ENCODE measurements at places on chromosomes 6 and 20.

DNA sequence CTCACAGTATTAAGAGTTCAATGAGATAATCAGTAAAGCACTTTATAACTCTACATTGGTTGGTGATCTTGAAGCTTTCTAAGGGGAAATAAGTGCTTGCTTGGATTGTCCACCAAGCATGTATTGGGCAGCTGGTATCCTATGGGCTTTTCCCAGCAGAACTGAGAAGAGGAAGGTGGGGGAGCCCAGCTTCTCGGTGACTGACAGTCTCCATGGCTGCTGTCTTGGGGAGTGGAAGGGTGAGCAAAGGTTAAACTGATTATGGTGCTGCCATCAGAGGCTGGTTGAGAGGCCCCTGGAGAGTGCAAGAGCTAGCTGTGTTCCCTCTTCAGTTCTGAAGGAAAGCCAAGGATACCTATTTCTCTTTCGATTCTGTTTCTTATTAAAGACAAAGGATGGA, 35.5 kb upstream of the ADTRP start:
- H3K27me3 ChIP-seq, result peaks cover 5% of the 10 kb centered on the region
- H3K4me1 ChIP-seq, result no peaks in the 10 kb centered on the region
- H3K27ac ChIP-seq, result no peak overlapping the region
- no peak for DNase-seq
- H3K4me3 ChIP-seq, result no peak overlapping the region
- H3K36me3 ChIP-seq, result no peaks in the 10 kb centered on the region

GRCh38 chr6:157982563-157983405, 1.1 kb downstream of the SYNJ2 start:
- DNase-seq, result no peak
- peaks cover 48% of the 10 kb centered on the region for H3K4me1 ChIP-seq
- peak overlapping the region; percentile 85 for H3K27ac ChIP-seq
- peak overlapping the region; percentile 89 for H3K4me3 ChIP-seq
- peaks cover 4% of the 10 kb centered on the region for H3K36me3 ChIP-seq
- H3K27me3 ChIP-seq, result peaks cover 14% of the 10 kb centered on the region

GRCh38 chr6:166747644-166748595, 120.9 kb upstream of the RPS6KA2 start:
- peaks cover 12% of the 10 kb centered on the region for H3K27me3 ChIP-seq
- H3K27ac ChIP-seq, result no peak overlapping the region
- peaks cover 8% of the 10 kb centered on the region for H3K4me1 ChIP-seq
- no peaks in the 10 kb centered on the region for H3K36me3 ChIP-seq
- no peak overlapping the region for H3K4me3 ChIP-seq
- DNase-seq, result peak; percentile 40

GRCh38 chr6:40822619-40823018, 216.4 kb downstream of the UNC5CL start:
- H3K36me3 ChIP-seq, result no peaks in the 10 kb centered on the region
- no peak overlapping the region for H3K27ac ChIP-seq
- no peaks in the 10 kb centered on the region for H3K4me1 ChIP-seq
- peaks cover 33% of the 10 kb centered on the region for H3K27me3 ChIP-seq

DNA sequence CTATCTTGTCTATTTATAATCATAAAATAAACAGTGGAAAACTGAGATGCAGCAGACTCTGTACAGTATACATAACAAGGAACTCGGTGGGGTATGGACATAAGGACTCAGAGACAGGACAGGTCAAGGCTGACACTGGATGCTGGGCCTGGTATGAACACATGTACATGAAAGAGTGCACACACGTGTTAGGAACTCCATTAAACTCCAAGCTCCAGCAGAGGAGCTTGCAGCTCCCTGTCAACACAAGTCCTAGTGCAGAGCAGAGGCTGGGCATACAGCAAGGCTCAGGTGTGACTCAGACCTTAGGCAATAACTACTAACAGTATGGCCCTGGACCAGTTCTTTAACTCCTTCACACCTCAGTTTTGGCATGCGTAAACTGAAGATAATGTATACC, 17.1 kb downstream of the NAPB start:
- H3K27me3 ChIP-seq, result no peaks in the 10 kb centered on the region
- H3K4me1 ChIP-seq, result peaks cover 67% of the 10 kb centered on the region
- no peak overlapping the region for H3K4me3 ChIP-seq
- DNase-seq, result no peak

DNA sequence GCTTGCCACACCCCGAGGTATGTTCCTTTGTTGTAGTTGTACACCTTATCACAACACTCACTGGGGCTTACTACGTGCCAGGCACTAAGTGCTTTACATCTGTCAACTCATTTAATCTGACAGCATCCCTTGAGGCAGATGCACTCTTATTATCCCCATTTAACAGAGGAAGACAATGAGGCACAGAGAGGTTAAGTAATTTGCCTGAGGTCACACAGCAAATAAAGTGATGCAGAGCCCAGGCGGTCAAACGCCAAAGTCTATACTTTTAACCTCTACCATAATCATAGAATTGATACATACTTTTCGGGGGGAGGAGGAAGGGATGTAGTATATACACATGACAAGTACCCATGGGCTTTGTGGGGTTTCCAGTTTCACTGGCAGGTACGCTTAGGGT, 37.7 kb downstream of the MDFI start:
- H3K27ac ChIP-seq, result no peak overlapping the region
- no peak overlapping the region for H3K4me3 ChIP-seq
- DNase-seq, result no peak

DNA sequence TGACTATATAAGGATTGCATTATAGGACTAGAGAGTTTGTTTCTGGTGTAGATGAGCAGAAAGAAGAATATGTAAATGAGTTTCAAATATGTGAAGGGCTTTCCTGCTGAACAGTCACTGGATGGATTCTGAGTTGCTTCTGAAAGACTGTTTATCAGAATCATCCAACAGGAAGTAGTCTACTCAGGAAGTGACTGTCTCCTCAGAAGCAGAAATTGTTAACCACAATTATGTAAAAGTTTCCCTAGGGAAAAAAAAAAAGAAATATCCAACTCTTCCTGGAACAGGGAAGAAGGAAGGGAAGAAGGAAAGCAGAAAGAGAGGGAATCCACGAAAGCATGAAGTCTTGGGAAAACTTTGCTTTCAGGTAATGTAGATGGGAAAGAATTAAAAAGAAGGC, 138.9 kb downstream of the TENT5A start:
- H3K36me3 ChIP-seq, result no peaks in the 10 kb centered on the region
- H3K27me3 ChIP-seq, result no peaks in the 10 kb centered on the region
- no peak for DNase-seq

- H3K27ac ChIP-seq, result no peak overlapping the region
- no peaks in the 10 kb centered on the region for H3K4me1 ChIP-seq
- no peaks in the 10 kb centered on the region for H3K36me3 ChIP-seq
- H3K4me3 ChIP-seq, result no peak overlapping the region
- peaks cover 2% of the 10 kb centered on the region for H3K27me3 ChIP-seq
- no peak for DNase-seq
Measured at GRCh38 chr6:11613858-11614257, 76.3 kb downstream of the TMEM170B start.

GRCh38 chr6:130369831-130370230, 4.0 kb downstream of the TMEM200A start:
- no peak overlapping the region for H3K27ac ChIP-seq
- peaks cover 2% of the 10 kb centered on the region for H3K36me3 ChIP-seq
- DNase-seq, result no peak
- peaks cover 26% of the 10 kb centered on the region for H3K27me3 ChIP-seq
- no peak overlapping the region for H3K4me3 ChIP-seq
- peaks cover 17% of the 10 kb centered on the region for H3K4me1 ChIP-seq

DNA sequence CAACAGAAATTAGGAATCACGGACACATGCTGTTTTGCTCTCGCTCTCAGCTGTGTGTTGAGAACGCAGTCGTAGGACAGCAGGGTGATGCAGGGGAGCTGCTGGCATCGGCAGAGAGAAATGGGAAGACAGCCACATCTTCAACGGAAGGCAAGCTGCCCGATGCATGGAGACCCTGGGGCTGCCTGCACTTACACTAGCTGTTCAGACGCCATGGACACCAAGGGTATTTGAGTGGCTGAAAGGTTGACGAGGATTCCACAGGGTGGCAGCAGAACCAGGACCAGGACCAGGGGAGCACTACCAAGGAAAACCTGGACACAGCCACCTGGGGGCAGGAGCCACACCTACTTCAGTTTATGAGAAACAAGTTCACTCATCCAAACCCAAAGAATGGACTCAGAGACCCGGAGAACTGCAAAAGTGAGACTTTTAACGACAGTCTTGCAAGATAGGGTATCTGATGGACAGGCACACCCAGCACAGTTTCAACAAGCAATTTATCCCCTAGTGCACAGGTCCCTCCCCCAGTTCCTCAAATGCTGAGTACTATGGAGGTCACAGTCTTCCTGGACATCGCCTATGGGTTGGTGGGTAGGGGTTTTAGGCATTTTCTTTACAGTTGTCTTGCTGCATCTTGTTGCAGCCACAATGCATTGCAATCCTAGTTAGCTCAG, 56.3 kb upstream of the ENTPD6 start:
- H3K27me3 ChIP-seq, result peaks cover 5% of the 10 kb centered on the region
- no peak for DNase-seq
- no peak overlapping the region for H3K27ac ChIP-seq

DNA sequence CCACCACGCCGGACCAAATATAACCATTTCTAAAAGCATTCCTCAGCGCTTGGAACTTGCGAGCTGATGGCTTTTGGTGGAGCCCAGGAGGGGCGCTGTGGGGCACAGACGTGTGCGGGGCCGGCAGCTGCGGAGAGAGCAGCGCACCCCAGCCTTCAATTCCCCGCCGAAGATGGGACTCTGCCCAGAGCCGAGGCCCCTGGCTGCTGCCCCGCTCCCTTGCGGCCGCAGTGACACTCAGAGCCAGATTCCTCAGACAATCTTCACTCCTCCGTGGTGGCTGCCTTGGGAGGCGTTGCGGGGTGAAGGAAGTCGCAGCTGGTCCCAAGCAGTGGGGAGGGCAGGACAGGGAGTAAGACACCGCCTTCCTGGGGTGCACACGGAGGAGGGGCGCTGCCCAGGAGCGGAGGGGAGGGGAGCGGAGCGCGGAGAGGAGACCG, 87.7 kb downstream of the TMEM242 start:
- H3K4me1 ChIP-seq, result peaks cover 16% of the 10 kb centered on the region
- peak; percentile 54 for DNase-seq
- H3K27ac ChIP-seq, result no peak overlapping the region
- H3K4me3 ChIP-seq, result peak overlapping the region; percentile 76

DNA sequence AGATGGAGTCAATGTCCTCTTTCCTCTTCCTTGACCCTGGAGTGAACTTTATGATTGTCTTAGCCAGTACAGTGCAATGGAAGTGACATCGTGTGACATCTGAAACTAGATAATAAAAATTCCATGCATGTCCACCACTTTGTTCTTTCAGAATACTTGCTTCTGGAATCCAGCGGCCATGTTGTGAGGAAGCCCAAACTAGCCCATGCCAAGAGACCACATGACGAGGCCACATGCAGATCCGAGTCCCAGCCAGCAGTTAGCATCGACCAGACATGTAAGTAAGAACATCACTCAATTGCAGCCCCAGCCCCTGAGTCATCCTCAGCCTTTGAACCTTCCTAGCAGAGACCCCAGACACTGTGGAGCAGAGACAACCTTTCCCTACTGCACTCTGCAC, 48.5 kb upstream of the E2F3 start:
- H3K36me3 ChIP-seq, result peaks cover 4% of the 10 kb centered on the region
- peaks cover 14% of the 10 kb centered on the region for H3K4me1 ChIP-seq
- no peak overlapping the region for H3K4me3 ChIP-seq
- no peaks in the 10 kb centered on the region for H3K27me3 ChIP-seq
- H3K27ac ChIP-seq, result no peak overlapping the region

DNA sequence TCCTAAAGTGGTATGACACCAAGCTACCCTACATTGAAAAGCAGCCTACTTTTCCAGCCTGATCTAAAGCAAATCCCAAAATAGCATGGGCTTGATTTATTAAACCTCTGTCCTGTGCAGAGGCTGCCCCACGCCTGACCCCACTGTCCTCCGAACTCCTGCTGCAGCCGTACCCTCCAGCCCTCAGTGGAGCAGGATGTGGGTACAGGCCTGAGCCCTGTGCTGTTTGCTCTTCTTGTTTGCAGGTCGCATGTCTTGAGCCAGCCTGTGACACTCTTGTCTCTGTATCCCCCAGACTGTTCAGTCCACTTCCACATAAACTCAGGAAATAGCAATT, 61.2 kb downstream of the RPP40 start:
- peak overlapping the region; percentile 78 for H3K27ac ChIP-seq
- peak; percentile 55 for DNase-seq
- H3K4me1 ChIP-seq, result peaks cover 40% of the 10 kb centered on the region
- H3K36me3 ChIP-seq, result peaks cover 6% of the 10 kb centered on the region
- H3K4me3 ChIP-seq, result no peak overlapping the region

DNA sequence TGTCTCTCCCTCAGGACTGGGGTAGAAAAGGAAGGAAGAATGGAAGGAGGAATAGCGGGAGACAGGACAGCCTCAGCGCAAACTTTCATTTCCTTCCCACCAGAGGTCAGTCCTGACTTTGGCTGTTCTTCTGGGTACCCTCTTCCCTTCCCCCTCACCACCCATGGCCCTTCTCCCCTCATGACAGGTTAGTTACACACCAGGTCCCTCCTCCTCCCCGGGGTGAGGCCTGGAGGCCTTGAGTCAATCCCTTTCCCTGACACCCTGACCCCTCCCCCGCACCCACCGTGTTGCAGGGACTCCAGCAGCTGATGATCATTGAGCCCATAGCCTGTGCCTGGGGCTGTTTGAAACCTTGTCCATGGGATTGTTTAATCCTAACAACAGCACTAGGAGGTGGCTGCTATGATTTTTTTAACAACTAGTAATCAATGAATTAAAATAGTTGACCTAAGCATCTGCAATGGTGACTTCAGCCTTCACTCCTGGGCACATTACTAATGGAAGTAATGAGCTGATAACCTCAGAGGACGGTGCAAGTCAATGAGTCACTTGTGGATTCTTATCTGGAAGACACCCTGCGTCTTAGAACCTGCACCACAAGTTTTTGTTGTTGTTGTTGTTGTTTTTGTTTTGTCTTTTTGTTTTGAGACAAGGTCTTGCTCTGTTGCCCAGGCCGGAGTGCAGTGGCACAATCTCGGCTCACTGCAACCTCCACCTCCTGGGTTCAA, 46.6 kb upstream of the CCDC167 start:
- no peaks in the 10 kb centered on the region for H3K36me3 ChIP-seq
- no peaks in the 10 kb centered on the region for H3K27me3 ChIP-seq
- DNase-seq, result no peak
- H3K27ac ChIP-seq, result no peak overlapping the region
- no peak overlapping the region for H3K4me3 ChIP-seq

DNA sequence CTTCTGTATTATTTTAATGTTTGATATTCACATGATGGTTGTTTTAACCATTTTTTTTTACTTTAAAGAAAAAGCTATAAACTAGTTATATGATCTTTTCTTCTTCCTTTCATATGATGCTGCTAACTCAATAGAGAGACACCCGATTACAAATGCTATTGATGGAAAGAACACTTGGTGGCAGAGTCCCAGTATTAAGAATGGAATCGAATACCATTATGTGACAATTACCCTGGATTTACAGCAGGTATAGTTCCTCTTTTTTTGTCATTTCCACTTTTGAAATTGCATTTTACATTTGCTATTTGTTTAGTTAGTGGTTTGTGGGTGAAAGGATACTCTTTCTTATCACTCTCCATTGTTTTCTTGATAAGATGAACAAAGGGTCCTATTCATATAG, 176.7 kb downstream of the LAMA2 start:
- H3K4me1 ChIP-seq, result no peaks in the 10 kb centered on the region
- H3K36me3 ChIP-seq, result no peaks in the 10 kb centered on the region
- H3K27me3 ChIP-seq, result no peaks in the 10 kb centered on the region
- no peak for DNase-seq
- no peak overlapping the region for H3K4me3 ChIP-seq

- no peak for DNase-seq
- no peaks in the 10 kb centered on the region for H3K36me3 ChIP-seq
- no peak overlapping the region for H3K27ac ChIP-seq
- no peak overlapping the region for H3K4me3 ChIP-seq
- H3K4me1 ChIP-seq, result no peaks in the 10 kb centered on the region
Measured at GRCh38 chr6:146813554-146813953, 214.8 kb downstream of the ADGB start.

- H3K36me3 ChIP-seq, result peaks cover 1% of the 10 kb centered on the region
- no peak overlapping the region for H3K27ac ChIP-seq
- H3K4me3 ChIP-seq, result no peak overlapping the region
Measured at GRCh38 chr20:3654326-3655130, 8.7 kb downstream of the GFRA4 start.
